ENCODE measurements at places on chromosomes 11 and 22. TPM values are rescaled to one million over a fixed set of nuclear protein-coding genes. Genes with fewer than 3 reads are reported as not detected.

DNA sequence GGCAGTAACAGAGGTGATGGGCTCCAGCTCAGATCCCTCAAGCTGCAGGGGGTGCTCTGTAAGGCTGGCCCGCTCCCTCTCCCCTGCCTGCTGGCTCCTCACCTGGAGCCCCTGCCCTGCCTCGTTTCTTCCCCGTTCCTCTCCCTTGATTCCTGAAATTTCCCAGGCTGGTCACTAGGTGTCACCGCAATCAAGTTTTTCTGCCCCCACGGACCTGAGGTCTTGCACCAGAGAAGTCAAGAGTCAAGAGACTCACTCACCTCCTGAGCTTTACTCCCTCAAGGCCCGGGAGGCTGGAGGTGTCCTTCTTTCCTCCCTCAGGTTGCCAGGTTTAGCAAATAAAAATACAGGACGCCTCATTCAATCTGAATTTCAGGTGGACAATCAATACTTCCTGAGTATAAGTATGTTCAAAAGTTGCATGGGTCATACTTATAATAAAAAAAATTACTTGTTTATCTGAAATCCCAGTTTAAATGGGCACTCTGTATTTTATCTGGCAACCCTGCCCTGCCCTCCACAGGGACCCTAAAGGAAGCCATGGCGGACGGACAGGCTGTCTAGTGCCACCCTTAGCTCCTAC lies 69.2 kb downstream of the SCUBE1 start:
- peak; percentile 60 for DNase-seq

DNA sequence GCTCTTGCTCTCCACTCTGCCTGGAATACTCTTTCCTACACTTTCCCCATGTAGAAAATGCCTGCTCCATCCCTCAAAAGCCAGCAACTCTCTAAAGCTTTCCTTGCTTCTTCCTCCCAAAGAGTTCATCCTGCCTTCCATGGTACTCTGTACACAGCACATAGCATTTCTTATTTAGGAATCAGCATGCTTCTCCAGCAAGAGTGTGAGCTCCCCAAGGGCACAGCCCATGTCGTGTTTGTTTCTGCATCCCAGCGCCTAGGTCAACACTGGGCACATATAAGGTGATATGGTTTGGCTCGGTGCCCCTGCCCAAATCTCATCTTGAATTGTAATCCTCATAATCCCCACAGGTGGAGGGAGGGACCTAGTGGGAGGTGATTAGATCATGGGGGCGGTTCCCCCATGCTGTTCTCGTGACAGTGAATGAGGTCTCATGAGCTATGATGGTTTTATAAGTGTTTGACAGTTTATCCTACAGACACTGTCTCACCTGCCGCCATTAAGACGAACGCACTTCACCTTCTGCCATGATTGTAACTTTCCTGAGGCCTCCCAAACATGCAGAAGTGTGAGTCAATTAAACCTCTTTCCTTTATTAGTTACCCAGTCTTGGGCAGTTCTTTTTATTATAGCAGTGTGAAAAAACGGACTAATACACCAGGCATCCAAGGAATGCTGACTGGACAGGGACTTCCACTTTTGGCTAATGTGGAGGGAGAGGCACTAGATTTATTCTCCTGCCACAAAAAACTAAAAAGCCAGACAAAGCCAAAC lies 8.2 kb downstream of the VPS37C start:
- DNase-seq = no peak

- DNase-seq = no peak
These were observed 105.4 kb downstream of the CASP12 start for GRCh38 chr11:104792861-104793260.

- no peak for DNase-seq
These were observed 611.1 kb downstream of the BRD1 start for GRCh38 chr22:49216579-49216978.

- DNase-seq = no peak
These were observed 15.4 kb upstream of the CAT start for GRCh38 chr11:34423300-34423699.

DNA sequence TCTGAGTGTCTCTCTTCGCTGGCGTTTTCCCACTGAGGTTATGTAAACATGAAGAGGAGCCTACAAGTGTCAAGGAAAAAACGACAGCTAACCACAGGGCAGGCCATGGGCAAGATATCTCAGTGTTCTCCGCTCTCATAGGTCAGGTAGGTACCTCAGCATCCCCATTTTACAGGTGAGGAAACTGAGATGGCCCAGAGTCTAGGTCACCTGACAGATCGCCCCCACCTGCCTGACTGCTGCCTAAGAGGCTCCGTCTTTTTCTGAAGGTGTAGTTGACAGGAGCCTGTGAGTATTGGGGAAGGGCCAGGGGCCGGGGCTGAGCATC lies 847 bp upstream of the NDUFA6 start:
- no peak for DNase-seq

GRCh38 chr11:63783925-63784592 lies 15.5 kb upstream of the ZFTA start:
- no peak for DNase-seq

DNA sequence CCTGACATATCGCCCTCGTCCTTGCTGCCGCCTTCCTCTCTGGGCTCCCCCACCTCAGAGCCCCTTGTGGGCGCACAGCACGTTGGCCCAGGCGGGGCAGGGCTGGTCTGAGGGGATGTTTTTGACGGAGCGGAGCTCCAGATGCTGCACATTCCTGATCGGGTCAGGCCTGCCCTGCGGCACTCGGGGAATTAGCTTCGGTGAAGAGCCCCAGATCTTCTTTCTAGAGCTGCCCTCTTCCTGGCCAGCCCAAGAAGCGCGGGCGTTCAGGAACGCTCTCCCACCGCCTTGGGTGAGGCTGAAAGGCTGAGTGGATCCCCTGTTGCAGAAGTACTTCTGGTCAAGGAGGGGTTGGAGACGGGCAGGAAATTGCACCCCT lies 12.1 kb downstream of the YPEL4 start:
- no peak for DNase-seq

DNA sequence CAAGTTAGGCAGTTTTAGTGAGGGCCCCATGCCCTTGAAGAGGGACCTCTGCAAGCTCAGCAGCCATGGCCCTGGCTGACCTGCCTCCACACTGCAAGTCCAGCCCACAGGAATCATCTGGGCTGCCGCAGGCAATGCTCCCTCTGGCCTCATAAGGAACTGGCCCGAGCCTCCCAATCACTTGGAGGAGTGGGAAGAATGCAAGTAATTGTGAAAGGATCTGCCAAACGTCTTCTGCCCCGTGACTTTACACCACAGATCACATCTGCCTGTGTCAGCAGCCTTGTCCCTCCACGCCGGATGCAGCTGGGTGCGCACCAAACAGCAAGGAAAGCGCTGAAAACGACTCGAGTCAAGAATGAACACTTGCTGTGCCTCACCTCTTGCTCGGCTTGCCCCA lies 23.8 kb downstream of the OPCML start:
- DNase-seq = no peak

DNA sequence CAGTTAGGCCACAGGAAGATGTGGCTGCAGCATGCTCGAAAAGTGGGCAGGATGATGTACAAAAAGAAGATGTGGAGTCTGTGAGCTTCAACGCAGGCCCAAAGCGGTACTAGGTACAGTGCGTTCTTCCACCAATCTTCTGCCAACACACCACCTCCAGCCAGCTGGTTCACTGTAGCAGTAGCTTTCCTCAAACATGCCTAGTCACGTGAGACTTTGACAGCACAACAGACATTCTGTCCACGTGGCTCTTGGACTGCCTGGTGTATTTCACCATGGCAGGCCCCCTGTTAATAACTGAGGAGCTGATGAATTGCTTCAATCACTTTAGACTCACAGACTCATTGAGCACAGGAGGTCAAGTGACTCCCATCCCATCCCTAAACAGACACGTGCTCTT lies 14.1 kb downstream of the SYN3 start:
- no peak for DNase-seq

- DNase-seq = no peak
These were observed 2.8 kb downstream of the ALKBH8 start for GRCh38 chr11:107562647-107563208.

DNA sequence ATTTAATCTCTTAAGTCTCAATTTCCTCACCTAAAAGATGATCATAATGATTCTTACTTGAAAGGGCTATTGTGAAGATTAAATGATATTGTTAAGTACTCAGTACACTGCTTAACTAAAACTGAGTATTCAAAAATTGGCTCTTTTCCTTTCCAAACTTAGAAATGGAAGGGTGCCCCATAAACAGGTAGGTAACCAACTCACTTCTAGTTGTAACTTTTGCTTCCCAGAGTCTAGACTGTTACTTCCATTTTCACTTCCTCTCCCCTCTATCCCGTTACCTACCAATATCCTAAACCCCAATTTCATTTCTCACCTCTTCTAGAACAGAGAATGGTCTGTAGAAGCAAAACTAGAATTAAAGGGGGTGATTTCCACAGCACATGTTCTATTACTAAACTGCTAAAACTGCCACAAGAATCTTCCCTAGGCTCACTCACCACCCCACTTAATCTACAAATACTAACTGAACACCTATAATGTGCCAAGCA lies 50.0 kb downstream of the RRAS2 start:
- DNase-seq = no peak

DNA sequence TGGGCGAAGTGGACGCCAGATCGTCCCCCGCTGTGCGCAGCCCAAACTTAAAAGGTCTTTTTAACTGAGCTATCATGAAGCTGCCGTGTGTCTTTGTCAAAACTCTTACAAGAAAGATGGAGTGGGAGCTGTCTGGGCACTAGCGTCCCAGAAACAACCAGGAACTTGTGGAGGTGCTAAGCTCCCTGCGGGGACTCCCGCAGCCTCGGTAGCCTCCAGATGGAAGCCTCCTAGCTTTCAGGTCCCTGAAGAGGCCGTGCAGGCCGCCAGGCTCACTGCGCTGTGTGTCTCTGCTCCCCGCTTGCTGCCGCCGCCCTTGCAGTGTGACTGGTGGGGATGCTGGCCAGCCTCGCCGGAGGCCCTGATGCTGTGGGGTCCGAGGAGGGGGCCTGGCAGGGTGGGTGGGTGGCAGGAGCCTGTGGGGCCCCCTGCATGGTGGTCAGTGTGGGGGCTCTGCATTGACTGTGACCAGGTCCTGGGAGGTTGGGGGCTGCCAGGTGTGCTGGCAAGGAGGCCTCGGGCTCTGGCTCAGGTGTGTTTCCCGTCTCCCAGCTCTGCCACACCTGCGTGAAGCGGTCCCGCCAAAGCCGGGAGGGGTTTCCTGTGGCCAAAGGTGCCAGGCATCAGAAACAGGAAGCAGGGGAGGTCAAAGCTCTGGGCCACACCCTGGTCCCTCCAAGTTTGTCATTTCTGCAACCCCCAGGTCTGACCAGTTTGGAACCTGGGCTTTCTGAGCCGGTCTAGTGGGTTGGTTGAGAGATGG lies 1.2 kb downstream of the TRABD start:
- no peak for DNase-seq

- DNase-seq = no peak
These were observed 8.8 kb downstream of the ATP5MG start for GRCh38 chr11:118410055-118410745.

DNA sequence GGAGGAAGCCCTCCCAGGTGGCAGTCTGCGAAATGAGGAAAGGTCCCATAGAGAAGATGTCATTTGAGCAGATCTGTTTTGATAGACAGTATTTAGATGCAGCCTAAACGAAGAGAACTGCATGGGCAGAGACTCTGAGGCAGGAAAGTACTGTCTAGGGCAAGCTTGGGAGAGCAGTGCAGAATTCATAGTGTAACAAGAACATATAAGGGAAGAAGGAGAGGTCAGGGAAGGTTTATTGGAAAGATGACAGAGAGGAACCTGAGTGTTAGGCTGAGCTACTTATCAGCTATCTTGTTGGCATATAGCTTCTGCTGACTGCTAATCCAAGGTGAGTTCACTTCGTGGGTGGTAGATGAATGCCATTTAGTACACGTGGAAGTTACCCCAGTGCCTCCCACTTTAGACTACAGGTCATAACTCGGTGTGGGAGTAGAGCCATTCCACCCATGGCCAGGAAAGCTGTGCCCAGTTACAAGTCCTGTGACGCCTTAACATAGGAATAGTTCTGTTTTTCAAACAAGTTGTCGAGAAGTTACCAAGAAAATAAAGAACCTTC lies 99.5 kb downstream of the DBX1 start:
- DNase-seq = no peak

DNA sequence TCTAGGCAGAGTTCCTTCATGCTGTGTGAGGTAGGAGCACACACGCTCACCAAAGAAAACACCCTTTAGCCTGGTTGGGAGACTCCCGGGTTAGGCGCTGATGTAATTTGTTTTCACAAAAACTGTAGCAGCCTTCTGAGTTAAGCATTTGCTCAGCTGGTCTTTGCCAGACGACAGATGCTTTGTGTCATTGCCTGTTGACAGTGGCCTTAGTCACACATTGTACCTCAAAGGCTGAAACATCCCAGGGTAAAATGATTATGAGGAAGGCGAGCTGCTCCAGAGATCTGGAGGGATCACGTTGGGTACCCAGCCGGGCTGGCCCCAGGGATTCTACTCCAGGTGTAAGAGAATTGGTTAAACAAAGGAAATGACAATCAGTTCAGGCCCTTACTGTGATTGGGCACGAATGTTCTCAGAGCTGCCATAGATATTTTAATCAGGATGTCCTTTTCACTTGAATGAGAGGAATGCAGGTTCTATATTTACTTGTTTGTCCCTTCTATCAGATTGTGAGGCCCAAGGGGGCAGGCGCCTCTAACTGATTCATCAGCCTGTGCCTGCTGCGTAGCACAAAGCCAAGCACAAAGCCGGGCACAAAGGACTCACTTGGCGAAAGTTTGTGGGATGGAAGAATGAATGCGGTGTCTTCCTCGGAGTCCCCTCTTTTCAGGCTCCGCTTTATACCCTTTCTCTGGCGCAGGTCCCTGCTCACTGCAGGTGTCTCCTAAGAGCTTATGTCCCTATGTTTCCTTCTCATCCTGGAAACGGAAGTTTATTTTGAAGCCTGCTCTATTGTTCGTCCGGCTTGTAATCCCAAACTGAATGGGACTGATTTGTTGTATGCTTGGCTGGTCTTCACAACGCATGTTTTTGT lies 47.1 kb downstream of the ADM start:
- peak; percentile 94 for DNase-seq

DNA sequence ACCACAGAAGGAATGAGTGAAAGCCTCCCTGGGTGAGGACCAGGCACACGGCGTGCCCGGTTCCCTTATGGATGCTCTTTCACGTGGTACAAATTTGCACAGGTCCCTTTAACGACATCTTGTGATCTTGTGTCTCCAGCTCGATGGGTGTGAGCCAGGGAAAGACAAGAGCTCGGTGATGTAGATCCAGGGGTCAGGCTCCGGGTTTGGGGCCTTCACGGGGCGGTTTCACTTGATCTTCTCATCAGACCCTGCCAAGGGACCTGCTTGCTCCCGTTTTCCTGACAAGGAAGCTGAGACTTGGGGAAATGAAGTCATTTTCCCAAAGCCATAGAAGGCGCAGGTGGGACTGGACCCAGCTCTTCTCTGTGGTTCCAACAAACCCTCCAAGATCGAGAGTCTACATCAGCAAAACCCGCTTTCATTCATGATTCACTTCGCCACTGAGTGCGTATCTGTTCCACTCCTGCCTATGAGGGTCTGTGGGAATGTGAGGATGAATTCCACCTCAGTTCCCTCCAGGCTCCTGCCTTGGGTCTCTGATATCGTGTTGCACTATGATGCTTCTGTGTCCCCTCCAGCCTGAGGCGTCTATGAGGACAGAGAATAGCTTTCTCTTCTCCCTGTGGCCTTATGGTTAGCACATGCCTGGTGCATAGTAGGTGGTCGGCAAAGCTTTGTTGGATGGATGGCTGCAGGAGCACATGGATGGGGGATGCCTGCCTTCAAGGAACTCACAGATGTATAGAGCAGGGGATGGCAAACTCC lies 45.0 kb upstream of the ANO1 start:
- DNase-seq = no peak

Gene CD3G
- 1.3 TPM for total RNA-seq

Gene APOL5
- total RNA-seq = not detected

Gene SLC22A9
- not detected for total RNA-seq

Gene SHANK2
- total RNA-seq = 6.2 TPM

Gene PAFAH1B2
- total RNA-seq = 144 TPM

Gene ESAM
- total RNA-seq = 10.6 TPM

Gene LDHAL6A
- total RNA-seq = not detected

Gene DCHS1
- 9.0 TPM for total RNA-seq

Gene HBE1
- not detected for total RNA-seq
